ENCODE measurements at places on chromosomes 7 and 10.

DNA sequence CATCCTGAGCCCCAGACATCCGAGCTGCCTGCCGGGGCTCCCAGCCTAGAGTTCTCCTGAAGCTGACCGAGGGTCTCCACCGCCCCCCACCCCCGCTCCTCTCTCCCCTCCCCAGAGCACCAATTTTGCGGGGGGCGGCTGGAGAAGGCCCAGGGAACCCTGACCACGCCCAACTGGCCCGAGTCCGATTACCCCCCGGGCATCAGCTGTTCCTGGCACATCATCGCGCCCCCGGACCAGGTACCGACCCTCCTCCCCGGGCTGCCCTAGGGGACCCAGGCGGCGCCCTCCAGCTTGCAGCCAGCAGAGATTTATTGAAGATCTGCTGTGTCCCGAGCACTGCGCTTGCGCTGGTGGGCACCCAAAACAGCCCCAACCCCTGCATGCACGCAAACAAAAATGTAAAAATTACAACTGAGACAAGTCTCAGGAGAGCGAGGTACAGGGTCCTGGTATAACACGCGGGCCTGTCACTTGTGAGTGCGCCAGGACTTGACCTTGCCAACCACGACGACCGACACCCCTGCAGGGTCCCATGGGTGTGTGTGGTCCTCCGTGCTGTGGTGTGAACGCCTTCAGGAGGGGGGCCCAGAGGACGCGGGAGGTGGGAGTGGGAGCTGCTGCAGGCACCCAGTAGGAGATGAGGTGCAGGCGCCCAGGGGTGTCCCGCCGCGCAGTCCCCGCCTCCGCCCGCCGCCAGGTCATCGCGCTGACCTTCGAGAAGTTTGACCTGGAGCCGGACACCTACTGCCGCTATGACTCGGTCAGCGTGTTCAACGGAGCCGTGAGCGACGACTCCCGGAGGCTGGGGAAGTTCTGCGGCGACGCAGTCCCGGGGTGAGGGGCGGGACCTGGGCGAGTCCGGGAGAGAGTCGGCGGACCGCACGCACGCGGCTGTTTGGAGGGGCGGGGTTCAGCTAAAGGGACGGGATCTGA lies 3.1 kb downstream of the PCOLCE start:
- no peak for DNase-seq

- DNase-seq = no peak
Measured at GRCh38 chr7:49243521-49243920, 319.2 kb downstream of the CDC14C start.

GRCh38 chr10:2053805-2054204 lies 316.5 kb upstream of the ADARB2 start:
- no peak for DNase-seq

- no peak for DNase-seq
Measured at GRCh38 chr7:158676171-158676840, 28.3 kb downstream of the NCAPG2 start.

- no peak for DNase-seq
Measured at GRCh38 chr10:63758080-63758479, 236.9 kb downstream of the REEP3 start.

DNA sequence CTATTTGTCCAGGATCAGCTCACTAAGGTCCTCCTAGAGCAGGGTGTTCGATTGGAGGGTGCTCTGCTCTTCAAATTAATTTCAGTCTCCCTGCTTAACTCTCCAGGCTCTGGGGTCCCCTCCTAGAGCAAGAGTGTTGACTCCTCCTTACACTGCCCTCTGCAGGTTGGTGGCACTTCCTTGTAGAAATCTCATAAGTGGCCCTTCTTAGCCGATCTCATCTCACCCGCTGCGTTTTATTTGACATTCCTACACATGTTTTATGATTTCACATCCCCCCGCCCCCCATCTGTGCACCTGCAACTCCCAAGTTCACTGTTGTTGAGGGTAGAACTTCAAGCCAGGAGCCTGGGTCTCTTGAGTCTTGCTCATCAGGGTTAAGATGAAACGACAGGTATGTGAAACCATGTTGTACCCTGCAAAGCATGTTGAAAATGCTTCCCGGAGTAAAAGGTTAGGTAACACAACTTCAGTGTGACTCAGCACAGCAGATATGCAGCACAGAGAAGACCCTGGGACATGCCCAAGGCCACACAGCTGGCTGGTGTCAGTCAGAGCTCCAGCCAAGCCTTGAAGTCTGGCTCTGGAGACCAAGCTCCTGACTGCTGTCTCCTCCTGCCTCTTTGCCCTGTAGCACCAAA lies 171.2 kb downstream of the PRKAG2 start:
- no peak for DNase-seq

DNA sequence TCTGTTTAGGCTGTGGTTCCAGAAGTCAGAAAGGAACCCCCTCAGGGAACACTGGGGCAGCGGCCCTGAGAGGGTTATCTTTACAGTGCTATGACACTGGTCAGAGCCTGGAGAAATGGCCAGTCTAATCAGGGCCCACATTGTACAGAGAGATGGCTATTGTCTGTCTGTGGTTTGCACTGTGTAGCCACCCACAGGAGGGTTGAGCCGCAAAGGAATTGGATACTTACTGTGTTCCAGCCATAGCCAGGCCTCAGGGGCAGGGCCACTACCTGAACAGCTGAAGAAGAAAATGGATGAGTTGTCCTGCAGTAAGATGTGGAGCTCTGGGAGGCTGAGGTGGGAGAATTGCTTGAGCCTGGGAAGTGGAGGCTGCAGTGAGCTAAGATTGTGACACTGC lies 47.5 kb upstream of the PODXL start:
- no peak for DNase-seq

- no peak for DNase-seq
Measured at GRCh38 chr7:37489703-37490102, 41.0 kb upstream of the ELMO1 start.

- no peak for DNase-seq
Measured at GRCh38 chr7:24911213-24911603, 68.8 kb downstream of the OSBPL3 start.

DNA sequence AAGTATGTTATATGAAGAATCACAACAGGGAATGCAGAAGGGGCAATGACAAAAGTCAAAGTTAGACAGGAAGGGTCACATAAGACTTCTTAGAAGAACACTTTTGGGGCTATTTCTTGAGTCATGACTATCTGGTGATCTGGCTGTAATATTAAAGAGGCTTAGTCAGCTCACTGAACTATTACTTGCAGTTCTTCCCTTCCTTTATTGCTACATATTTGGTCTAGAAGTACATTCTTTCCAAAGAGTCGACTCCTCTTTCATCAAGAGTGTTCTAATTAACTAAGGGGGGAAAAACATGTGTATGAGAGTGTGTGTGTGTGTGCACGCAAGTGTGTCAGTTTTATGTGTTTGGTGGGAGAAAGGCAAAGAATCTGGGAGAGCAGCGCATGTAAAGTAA lies 247.3 kb upstream of the LRRTM3 start:
- DNase-seq = no peak

DNA sequence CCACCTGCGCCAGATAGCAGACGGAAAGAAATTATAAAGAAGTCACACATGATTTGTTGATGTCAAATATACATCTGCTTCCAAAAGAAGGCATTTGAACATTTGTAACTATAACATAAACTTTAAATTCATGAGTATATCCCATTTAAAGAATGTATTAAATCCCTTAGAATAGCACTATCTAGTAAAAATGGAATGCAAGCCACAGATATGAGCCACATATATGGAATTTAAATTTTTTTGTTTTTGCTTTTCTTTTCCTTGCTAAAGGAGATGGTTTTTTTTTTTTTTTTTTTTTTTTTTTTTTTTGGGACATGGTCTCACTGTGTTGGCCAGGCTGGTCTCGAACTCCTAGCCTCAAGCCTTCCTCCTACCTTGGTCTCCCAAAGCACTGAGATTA lies 730.8 kb downstream of the PHTF2 start:
- no peak for DNase-seq

GRCh38 chr7:42338231-42338915 lies 101.4 kb upstream of the GLI3 start:
- DNase-seq = no peak

GRCh38 chr7:44348851-44349781 lies 23.7 kb upstream of the CAMK2B start:
- DNase-seq = no peak

DNA sequence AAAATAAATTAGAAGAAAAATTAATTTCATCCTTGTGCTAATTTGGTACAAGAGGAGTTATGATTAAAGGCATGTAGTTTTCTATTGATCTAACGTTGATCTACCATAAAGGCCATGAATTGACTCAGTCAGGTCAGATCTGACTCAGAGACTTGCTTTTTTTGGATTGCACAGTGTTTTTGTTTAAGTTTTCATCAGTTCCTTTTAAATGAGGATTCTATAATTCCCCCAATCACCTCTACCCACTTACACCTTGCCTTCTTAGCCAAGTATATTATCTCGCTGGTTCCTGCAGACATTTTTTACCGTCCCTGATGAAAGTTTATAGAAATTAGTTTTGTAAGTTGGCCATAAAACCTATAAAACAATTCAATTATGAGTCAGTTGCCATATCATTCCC lies 132.4 kb upstream of the PALS2 start:
- DNase-seq = no peak

GRCh38 chr7:43164757-43165156 lies 52.3 kb downstream of the HECW1 start:
- no peak for DNase-seq

GRCh38 chr10:62934258-62934657 lies 118.1 kb upstream of the EGR2 start:
- DNase-seq = no peak

DNA sequence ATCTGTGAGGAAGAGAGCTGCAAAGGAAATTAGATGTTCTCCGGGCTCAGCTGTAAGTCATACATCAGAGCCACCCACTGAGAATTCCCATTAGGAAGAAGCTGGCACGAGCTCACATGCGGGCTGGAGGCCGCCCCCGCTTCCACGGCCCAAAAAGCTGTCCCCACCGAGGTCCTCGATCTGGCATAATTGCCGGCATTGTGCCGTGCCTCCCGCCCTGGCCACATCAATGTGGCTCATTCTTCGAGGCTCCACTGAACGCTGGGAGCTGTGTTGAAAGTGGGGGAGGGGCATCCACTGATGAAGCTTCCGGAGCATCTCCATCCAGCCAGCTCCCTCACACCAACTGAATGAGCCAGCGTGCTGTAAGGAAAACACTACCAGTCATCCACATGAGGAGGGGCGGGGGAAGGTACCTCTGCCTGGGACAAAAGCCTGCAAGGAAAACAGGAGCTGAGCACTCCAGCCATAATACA lies 173.1 kb downstream of the PTPRN2 start:
- no peak for DNase-seq

DNA sequence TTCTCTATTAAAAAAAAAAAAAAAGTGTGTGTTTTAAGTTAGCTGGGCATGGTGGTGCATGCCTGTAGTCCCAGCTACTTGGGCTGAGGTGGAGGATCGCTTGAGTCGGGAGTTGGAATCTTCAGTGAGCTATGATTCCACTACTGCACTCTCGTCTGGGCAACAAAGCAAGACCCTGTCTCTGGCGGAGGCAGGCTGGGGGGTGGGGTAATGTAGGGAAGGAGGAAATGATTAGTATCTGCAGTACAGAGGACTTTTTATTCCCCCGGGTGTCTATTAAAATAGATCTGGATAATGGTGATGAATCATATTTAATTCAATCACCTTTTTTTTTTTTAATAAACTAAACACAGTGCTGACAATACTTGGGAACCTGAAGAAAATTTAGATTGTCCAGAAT lies 6.5 kb downstream of the CBX3 start:
- DNase-seq = no peak

- DNase-seq = no peak
Measured at GRCh38 chr10:7908541-7909210, 90.4 kb downstream of the TAF3 start.

DNA sequence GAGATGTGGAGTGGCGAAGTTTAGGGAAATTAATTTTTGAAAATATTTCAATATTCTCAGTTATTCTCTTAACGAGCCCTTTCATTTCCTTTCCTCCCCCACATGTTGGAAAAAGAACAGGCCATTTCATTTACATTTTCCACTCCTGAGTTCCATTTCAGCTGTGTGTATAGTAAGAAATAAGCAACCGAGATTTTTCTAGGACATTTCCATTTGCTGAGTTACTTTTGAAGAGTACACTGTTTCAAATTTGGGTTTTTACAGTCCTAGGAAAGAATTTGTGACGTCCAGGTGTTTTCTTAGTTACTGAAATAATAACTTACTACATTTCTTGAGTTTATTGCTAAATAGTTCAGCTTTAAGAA lies 1.2 kb downstream of the SEPTIN7 start:
- no peak for DNase-seq

- no peak for DNase-seq
Measured at GRCh38 chr10:43222210-43222720, 44.6 kb downstream of the RASGEF1A start.

DNA sequence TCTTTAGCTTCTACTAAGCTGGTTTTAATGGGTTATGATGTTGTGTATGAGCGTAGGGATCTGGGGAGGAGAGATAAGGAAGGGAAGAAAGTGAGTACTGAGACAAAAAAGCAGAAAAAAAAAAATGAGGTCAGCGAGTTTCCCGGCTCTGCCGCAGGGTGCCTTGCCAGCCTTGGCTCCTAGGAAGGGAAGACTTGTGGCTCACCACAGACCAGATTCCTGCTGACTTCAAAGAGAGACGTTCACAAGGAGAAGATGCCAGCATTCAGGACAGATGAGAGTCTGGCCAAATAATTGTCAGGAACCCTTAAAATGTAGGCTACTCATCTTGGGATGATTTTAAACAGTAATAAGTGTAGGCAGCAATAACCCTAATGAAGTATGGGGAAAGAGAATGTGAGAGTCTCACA lies 11.4 kb upstream of the FAS start:
- no peak for DNase-seq

- DNase-seq = no peak
Measured at GRCh38 chr10:17116193-17116592, 13.4 kb downstream of the CUBN start.

- DNase-seq = no peak
Measured at GRCh38 chr7:96987719-96988118, 17.6 kb upstream of the DLX6 start.

GRCh38 chr10:88108115-88108610 lies 244.7 kb downstream of the PTEN start:
- DNase-seq = no peak

DNA sequence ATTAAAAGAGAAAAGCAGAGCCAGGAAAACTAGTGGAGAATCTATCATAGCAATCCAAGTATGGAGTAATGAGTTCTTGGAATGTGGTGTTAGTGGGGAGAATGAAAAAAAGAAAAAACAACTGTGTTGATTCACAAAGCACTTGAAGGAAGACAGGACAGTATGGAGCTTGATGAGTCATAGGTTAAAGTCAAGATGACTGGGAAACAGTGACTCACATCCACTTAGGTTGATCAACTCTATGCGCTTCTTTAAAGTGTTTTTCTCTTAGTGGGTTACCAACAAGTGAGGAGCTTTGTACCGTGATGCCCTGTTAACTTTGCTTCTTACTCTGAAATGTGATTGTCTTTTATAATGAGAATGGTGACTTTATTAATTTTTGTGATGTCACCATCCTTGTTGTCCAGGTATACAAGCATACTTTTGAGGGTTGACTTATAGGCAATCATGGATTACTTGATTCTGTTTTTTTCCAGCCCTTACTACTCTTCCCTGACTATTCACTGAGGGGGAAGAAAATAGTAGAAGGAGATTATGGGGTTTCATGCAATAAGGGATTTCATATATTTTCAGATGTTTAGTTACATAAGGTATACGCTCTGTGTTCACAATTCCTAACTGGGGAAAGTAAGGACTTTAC lies 32.1 kb upstream of the MDFIC start:
- no peak for DNase-seq

- no peak for DNase-seq
Measured at GRCh38 chr10:124709861-124710260, 34.3 kb downstream of the FAM53B start.
